Activated CD8-positive, alpha-beta memory T cell treated with anti-CD3 and anti-CD28 coated beads, Interleukin-2, amount 10 ng/mL, durations not matched to agents 7 days and 5 days (primary cell): ENCODE measurements at places on chromosomes 5 and 9.

- DNase-seq = no peak
These were observed 19.4 kb downstream of the CSF1R start for GRCh38 chr5:150066901-150067396.

DNA sequence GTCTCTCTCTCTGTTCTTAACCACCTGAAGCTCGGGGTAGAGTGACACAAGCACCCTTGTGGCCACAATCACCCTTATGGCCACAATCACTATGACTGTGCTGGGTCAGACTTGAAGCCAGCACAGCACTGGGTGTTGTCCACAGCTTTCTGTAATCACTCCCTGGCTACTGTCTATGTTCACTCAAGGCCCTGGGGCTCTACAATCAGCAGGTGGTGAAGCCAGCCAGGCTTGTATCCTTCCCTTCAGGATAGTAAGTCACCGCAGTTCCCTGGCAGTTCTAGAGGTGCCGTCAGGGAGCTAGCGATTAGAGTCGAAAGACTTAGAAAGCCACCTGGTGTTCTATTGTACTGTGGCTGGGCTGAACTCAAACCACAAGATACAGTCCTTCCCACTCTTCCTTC is 44.2 kb downstream of the GDA start:
- DNase-seq = no peak

- no peak for DNase-seq
These were observed 42.9 kb downstream of the PDCD1LG2 start for GRCh38 chr9:5553211-5553610.

GRCh38 chr9:14401911-14402310 is 88.0 kb upstream of the NFIB start:
- DNase-seq = no peak

GRCh38 chr9:14396171-14396570 is 82.2 kb upstream of the NFIB start:
- DNase-seq = no peak

- no peak for DNase-seq
These were observed 136.8 kb upstream of the ADRA1B start for GRCh38 chr5:159779481-159779880.

GRCh38 chr5:140005145-140005591 is 37.9 kb downstream of the NRG2 start:
- no peak for DNase-seq
